ENCODE measurements at places on chromosomes 3 and 15. TPM values are rescaled to one million over a fixed set of nuclear protein-coding genes. Genes with fewer than 3 reads are reported as not detected.

Gene ITIH1
- not detected for polyA plus RNA-seq

Gene DOCK3
- polyA plus RNA-seq, result 8.6 TPM

Gene NR2E3
- polyA plus RNA-seq, result 1.5 TPM

Gene NLGN1
- 14.2 TPM for polyA plus RNA-seq

Gene SLC9C1
- polyA plus RNA-seq, result not detected

Gene SERPINI2
- polyA plus RNA-seq, result 5.8 TPM

Gene XCR1
- polyA plus RNA-seq, result not detected

Gene EFL1
- polyA plus RNA-seq, result 7.5 TPM

Gene TRAIP
- 4.3 TPM for polyA plus RNA-seq

Data from Purkinje cell (primary cell).